ENCODE measurements at places on chromosomes 13 and 19. TPM values are rescaled to one million over a fixed set of nuclear protein-coding genes. Genes with fewer than 3 reads are reported as not detected.

GRCh38 chr13:93144031-93144430 lies 82.6 kb upstream of the GPC6 start:
- H3K4me1 ChIP-seq, result no peaks in the 10 kb centered on the region
- no peaks in the 10 kb centered on the region for H3K27me3 ChIP-seq
- H3K36me3 ChIP-seq, result no peaks in the 10 kb centered on the region
- H3K4me3 ChIP-seq, result no peak overlapping the region

The PSG7 gene
- polyA plus RNA-seq, result not detected

GRCh38 chr13:113411216-113412023 lies 41.9 kb downstream of the ADPRHL1 start:
- no peak for DNase-seq
- peaks cover 2% of the 10 kb centered on the region for H3K27me3 ChIP-seq
- H3K27ac ChIP-seq, result no peak overlapping the region
- H3K4me3 ChIP-seq, result no peak overlapping the region

- H3K4me3 ChIP-seq, result no peak overlapping the region
- H3K36me3 ChIP-seq, result no peaks in the 10 kb centered on the region
- no peaks in the 10 kb centered on the region for H3K4me1 ChIP-seq
- no peaks in the 10 kb centered on the region for H3K27me3 ChIP-seq
Measured at GRCh38 chr19:28497137-28497536, 715.8 kb downstream of the UQCRFS1 start.

GRCh38 chr19:29798774-29799497 lies 12.9 kb upstream of the CCNE1 start:
- H3K27me3 ChIP-seq, result no peaks in the 10 kb centered on the region
- no peak for DNase-seq
- H3K36me3 ChIP-seq, result no peaks in the 10 kb centered on the region
- no peak overlapping the region for H3K27ac ChIP-seq
- no peaks in the 10 kb centered on the region for H3K4me1 ChIP-seq

The KLK12 gene
- not detected for polyA plus RNA-seq

DNA sequence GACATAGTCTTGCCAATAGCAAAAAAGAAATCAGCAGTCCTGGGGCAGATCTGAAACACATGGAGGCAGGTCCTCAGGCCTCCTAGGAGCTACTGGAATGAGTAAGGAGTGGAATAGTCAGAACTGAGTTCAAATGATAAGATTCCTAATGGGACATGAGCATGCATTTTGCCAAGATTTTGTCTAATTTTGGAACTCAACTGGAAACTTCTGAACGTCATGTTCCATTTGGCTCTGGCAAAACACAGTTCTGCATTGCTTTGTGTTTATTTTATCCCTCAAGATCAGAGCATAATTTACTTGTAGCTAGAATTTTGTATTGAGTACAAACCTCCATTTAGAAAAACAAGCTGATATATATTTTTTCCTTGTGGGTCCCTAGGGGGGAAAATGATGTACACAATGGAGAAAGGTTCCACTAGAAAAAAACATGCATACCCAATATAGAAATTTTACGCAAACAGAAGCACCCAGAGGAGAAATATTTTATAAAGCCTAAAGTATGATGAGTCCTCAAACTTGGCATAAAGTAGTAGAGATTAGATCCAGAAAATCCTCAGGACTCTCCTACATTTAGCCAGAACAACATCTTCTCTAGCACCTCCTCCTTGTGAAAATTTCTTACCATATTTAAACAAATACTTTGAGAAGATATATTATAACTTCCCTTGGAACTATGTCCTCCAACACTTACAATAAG lies 149.0 kb upstream of the SERP2 start:
- H3K27ac ChIP-seq, result no peak overlapping the region
- no peaks in the 10 kb centered on the region for H3K36me3 ChIP-seq
- no peaks in the 10 kb centered on the region for H3K4me1 ChIP-seq

- H3K4me3 ChIP-seq, result no peak overlapping the region
- DNase-seq, result no peak
- H3K36me3 ChIP-seq, result peaks cover 18% of the 10 kb centered on the region
- H3K27ac ChIP-seq, result no peak overlapping the region
- H3K4me1 ChIP-seq, result no peaks in the 10 kb centered on the region
- no peaks in the 10 kb centered on the region for H3K27me3 ChIP-seq
Measured at GRCh38 chr13:20831933-20832332, 58.2 kb upstream of the EEF1AKMT1 start.
